Stimulated activated CD8-positive, alpha-beta memory T cell treated with anti-CD3 and anti-CD28 coated beads, Interleukin-15, amount 100 ng/mL, for 4 hours (primary cell): ENCODE measurements at places on chromosomes 13 and 19.
A peak's percentile ranks its signal among the peaks of the same experiment; 100 is the strongest.

DNA sequence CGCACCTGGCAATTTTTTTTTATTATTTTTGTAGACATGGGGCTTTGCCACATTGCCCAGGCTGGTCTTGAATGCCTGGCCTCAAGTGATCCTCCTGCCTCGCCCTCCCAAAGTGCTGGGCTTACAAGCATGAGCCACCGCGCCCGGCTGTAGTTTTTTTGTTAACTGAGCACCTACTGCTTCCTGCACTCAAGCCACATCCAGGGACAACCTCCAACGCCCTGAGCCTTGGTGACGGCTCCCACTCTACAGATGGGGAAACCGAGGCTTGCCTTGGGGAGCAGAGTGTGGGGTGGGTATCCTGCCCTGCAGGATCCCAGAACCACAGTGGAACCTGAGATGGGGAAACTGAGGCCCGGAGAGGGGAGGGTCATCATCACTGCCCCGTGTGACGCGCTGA lies 3.0 kb downstream of the ELANE start:
- no peak for DNase-seq

- no peak for DNase-seq
Measured at GRCh38 chr19:48403606-48404005, 10.1 kb downstream of the GRIN2D start.

- no peak for DNase-seq
Measured at GRCh38 chr13:94261163-94261562, 218.3 kb downstream of the DCT start.

GRCh38 chr19:43407416-43408005 lies 7.2 kb upstream of the TEX101 start:
- DNase-seq: no peak

DNA sequence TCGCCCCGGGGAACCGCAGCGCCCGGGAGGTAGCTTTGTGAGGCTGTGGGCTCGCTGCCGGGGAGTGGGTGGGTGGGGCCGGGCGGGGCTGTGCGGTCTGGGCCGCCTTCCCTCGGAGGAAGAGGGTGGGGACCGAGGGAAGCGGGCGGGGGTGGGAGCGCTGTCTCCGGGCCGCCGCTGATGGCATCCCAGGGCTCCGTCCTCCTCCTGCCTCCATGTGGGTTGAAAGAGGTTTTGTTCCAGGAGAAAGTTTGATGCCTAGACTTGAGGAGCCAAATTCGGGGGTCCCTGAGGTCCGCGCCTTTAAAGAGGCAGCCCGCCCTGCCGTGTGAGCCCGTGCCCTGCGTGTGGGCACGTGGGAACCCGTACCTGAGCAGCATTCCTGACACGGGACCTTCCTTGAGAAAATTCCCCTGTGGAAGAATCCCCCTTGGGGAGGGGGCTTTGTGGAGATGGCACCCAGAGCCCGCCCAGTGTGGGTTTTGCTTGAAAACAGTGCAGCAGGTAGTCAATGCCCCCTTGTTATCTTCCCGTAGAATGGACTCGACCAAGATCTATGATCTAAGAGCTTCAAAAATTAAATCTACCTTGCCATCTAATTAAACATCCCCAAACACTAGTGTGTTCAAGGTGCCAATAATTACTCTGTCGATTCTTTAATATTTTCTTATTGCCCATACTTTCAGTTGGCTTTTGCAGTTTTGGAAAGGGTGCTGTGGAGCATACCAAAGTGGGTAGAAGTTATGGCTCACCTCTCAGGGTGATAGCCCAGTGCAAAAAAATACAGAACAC lies 107.8 kb downstream of the RXFP2 start:
- DNase-seq: no peak

DNA sequence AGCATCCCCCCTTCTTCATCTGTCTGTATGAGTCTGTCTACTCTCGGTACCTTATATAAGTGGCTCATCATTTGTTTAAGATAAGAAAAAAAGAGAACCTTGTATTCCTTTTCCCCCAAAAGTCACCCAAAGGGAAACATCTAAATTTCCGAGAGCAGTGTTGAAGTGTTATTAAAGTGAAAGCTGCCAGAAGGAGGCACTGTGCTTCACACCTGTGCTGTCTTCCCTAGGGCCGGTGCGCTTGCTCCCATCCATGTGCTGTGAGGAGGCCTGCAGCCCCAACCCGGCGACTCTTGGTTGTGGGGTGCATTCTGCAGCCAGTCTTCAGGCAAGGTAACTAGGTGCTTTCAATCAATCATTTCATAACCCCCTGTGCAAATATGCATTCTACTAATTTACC lies 97.5 kb downstream of the TNFRSF19 start:
- no peak for DNase-seq

GRCh38 chr19:10603873-10604459 lies 16.9 kb upstream of the AP1M2 start:
- no peak for DNase-seq

- DNase-seq: no peak
Measured at GRCh38 chr13:89673789-89674311, 1673.6 kb upstream of the MIR17HG start.

DNA sequence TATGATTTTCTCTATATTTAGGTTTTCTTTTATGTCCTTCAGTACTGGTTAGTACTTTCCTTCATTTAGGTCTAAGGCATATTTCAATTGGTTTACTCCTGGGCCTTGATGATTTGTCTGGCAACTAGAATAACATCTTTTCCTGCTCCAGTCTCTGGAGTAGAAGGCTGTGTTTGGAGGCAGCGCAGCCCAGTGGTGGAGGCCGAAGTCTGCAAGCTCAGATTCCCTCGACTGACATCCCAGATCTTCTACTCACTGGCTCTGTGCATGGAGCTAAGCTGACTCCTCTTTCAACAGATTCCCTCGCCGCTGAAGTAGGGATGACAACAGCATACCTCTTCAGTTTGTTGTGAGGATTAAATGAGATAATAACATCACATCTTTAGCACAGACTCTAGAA lies 141.0 kb downstream of the RAP2A start:
- DNase-seq: no peak

GRCh38 chr13:102597029-102597961 lies 509 bp downstream of the TPP2 start:
- DNase-seq: no peak

DNA sequence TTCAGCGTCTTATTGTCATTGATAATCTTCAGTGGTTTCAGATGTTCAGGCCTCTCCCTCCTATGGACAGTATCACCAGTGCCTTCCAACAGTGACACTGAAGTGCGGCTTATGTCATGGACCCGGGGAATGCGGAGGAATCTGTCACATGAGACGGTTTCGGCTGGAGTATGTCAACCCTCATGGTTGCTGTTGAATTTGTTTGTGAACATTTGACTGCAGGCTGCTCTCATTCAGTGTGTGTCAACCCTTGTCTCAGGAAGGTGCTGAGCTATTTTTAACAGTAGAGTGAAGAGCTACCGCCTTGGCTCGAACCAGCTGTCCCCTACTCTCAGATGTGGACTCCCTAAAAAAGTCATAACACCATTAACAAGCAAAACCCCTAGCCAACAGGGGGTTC lies 138.8 kb upstream of the RNF113B start:
- DNase-seq: no peak

- DNase-seq: no peak
Measured at GRCh38 chr13:96771486-96772367, 222.5 kb downstream of the OXGR1 start.

GRCh38 chr13:73842184-73842583 lies 292.0 kb downstream of the KLF12 start:
- no peak for DNase-seq

- no peak for DNase-seq
Measured at GRCh38 chr13:83377491-83377890, 504.8 kb downstream of the SLITRK1 start.

- no peak for DNase-seq
Measured at GRCh38 chr19:48686088-48686487, 9.7 kb upstream of the FUT2 start.

DNA sequence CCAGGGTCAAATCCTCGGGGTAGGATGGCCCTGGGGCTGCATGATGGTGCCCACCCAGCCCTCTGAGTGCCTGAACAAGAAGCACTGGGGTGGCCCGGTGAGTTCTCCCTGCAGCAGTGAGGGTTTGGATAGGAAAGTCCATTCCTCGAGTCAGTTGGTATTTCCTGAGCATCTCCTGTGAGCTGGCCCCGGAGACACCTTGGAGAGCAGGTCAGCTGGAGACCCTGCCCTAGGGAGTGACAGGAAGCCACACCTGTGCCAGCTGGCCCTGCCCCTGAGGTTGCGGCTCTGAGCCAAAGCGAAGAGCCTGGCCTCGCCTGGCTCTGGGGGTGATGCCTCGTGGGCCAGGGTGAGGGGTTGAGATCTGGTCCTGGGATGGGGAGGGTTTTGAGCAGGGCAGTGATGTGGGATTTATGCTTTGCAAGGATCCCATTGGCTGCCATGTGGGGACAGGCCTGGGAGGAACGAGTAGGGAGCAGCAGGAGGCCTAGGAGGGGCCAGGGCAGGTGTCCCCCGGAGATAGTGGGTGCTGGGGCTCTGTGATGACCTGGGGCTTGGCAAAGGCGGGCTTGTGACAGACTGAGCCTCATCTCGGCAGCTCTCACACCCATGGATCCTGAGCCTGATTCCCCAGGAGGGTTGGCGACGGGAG lies 16.0 kb downstream of the CRTC1 start:
- no peak for DNase-seq

DNA sequence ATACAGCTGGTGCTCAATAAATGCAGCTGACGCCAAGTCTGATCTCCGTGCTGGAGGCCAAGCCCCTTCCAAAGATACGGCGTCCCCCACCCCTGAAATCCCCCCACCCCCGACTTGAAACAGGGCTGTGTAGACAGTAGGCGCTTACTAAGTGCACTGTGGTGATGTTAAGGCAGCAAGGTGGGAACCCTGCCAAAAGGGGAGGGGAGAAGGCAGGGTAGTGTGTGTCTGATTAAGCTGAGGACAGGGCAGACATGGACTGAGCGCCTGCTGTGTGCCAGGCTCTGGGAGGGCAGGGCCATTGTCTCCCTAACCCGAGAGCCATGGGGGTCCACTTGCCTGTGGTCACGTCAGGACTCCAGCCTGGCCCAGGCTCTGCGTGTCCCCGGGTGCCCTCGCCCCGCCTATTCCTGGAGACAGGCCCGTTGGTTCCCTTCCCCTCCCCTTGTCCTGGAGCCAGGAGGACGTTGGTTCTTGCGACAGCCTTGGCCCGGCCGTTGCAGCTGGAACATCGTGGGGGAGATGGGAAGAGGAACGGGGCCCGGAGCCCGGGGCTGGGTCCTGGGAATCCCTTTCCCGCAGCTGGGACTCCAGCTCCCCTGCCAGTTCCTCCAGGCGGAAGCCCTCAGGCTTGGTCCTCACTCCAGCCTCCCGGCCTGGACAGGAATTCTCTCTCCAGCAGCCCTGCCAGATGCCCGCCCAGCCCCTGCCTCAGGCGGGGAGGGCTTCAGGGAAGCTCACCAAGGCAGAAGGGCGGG lies 1.7 kb upstream of the ELANE start:
- no peak for DNase-seq

DNA sequence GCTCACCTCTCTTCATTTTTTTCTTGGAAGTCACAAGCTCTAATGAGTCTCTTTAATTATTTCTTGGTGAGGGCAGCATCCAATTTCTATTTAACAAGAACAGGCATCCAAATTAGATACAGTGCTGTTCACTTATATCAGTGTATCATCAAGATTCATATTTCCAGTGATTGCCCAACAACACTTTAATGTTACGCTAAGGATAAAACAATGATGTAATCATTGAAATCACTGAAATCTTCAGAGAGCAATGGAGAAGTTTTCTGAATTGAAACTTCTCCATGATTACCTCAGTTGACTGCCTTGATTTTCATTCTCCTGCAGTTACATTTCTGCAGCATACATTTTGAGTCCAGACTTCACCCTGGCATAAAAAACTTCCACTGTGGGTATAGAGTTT lies 17.1 kb upstream of the LRCH1 start:
- DNase-seq: no peak

DNA sequence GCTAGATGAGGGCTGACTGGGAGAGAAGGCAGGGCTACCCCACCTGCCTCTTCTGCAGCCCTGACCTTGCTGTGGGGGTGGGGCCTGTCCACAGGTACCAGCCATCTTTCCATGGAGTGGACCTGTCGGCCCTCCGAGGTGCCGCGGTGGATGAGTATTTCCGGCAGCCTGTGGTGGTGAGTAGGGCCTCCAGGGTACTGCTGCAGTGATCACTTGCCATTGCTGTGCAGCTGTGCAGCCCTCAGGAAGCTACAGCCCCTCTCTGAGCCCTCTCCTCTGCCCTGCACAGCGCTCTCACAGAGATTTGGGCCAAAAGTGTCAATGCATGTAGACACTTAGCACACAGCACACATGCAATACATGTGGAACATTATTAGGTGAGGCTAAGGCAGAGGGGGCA lies 11.8 kb downstream of the YIPF2 start:
- no peak for DNase-seq

DNA sequence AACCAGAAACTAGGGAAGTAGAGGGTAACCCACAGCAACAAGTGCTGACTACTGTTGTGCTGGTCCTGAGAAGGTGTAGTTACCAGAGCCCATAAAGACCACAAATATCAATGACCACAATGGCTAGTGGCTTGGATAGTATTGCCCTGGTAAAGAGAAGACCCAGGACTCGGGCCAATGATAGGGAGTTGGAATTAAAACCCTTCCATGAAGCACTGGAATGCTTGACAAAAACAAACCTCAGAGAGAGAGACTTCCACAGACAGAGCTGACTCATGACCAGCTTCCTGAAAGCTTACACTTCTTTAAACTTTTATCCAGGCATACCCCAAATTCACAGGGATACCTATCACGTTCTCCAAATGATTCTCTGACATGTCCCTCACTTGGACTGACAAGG lies 60.5 kb downstream of the WDR87 start:
- no peak for DNase-seq

- DNase-seq: no peak
Measured at GRCh38 chr13:29496241-29496712, 99.2 kb downstream of the SLC7A1 start.

DNA sequence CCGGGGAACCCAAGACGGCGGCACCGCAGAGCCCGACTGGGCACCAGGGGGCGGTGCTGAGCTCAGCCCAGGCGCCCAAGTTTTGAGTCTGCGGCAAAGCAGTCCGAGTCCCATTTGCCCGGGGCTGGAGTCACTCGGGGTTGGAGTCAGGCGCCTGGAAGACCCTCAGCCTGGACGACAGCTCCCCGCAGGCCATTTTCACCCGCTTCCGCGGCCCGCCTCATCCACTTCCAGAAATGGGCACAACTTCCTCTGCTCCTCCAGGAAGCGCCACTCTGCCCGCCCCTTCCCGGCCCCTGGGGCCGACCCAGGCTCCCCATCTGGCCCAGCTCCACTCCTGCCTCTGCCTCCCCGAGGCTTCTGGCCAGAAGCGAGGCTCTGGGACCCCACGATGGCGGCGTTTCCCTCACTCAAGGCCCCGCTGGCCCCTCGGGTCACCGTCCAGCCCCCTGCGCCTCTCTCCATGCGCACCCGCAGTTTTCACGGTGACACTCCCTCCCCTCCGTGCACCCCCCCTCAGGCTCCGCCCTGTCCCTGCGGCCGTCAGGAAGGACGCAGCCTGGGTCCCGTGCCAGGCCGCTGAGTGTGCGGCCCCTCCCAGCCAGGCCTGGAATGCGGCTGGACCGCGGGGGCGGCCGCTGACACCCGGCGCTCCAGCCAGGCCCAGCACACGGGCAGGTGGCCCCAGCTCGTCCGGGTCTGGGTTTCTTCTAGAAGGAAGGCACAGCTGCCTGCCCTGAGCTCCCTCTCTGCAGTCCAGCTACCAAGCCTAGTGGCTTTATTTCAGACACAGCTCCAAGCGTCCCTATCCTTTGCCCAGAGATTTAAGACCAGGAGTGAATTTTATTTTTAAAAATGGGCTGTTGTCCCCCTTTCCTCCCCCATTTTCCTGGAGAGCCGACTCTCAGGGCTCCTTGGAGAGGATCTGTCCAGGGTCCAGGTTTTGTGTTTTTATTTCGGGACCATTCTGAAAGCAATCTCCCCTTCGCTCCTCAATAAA lies 4.7 kb downstream of the SERTAD1 start:
- DNase-seq: peak; percentile 43

- peak; percentile 66 for DNase-seq
Measured at GRCh38 chr19:54188215-54188871, 1.0 kb downstream of the MBOAT7 start.
